ENCODE measurements at places on chromosomes 2 and 18.

- no peak for DNase-seq
Observed at GRCh38 chr2:133012847-133013734, 343.1 kb upstream of the LYPD1 start.

- DNase-seq: no peak
Observed at GRCh38 chr2:6992794-6993228, 75.6 kb downstream of the RNF144A start.

DNA sequence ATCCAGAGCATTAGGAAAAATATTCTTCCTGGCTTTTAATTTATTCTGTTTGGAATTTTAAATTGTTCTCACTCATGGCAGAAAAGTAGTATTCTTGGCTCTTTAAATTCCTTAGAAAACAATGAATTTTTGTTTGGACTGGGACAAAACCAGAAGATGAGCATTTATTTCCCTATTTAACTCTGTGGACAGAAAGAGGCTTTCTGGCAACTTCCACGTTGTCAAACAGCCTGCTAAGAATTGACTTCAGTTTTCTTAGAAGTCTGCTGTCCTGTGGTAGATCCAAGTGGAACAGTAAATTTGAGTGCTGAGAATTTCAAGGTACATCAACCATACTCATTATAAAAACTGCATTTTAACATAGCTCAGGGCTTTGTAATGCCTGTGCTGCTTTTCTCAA, 83.8 kb downstream of the MGAT5 start:
- DNase-seq: no peak

DNA sequence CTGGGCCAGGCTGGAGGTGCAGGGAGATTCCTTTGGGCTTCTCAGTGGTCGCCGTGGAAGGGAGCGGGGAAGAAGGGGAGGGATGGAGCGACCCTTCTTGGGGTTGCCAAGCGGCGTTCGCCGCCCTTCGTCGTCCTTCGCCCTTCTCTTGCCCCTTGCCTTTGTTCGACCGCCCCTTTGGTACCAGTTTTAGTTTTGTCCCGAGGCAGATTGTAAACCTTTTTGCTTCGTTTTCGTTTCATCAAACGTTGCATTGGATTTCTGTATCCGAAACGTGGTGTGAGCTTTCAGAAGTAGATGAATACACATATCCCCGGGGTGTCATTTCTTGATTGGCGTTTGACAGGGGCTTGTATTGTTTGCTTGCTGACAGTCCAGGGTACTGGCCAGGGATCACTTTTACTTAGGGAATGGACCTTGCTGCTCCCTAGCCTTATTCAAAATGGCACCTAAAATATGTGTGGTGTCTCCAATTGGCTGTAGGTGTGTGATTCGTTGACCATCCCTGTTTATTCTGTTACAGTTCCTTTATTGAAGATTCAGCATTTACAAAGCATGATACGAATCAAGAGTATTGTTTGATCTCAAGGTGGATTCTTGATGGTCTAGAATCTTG, 788 bp downstream of the USP14 start:
- DNase-seq: no peak

- DNase-seq: no peak
Observed at GRCh38 chr2:205733648-205734047, 51.3 kb downstream of the NRP2 start.

DNA sequence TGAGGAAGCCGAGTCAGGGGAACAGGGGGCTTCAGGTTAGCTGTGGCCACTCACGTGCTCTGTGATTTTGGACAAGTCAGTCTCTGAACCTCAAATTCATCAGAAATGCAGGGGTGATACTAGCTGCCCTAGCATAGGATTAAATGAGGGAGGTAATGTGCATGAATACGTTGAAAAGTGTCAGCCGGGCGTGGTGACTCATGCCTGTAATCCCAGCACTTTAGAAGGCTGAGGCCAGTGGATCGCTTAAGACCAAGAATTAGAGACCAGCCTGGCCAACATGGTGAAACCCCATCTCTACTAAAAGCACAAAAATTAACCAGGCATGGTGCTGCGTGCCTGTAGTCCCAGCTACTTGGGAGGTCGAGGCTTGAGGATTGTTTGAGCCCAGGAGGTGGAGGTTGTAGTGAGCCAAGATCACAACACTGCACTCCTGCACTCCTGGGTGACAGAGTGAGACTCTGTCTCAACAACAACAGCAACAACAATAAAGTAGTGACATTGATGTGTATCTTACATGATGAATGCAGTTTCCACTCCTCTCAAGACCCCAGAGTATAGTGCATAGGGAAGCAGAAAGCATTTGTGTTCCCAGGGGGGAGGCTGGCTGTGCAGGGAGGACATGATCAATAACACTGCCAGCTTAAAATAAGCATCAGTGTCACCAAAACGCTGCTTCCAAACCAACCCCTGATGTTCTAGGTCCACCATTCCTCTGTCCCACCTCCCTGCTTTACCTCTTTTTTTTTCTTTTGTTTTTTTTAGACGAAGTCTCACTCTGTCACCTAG, 68.8 kb downstream of the HNRNPLL start:
- no peak for DNase-seq

DNA sequence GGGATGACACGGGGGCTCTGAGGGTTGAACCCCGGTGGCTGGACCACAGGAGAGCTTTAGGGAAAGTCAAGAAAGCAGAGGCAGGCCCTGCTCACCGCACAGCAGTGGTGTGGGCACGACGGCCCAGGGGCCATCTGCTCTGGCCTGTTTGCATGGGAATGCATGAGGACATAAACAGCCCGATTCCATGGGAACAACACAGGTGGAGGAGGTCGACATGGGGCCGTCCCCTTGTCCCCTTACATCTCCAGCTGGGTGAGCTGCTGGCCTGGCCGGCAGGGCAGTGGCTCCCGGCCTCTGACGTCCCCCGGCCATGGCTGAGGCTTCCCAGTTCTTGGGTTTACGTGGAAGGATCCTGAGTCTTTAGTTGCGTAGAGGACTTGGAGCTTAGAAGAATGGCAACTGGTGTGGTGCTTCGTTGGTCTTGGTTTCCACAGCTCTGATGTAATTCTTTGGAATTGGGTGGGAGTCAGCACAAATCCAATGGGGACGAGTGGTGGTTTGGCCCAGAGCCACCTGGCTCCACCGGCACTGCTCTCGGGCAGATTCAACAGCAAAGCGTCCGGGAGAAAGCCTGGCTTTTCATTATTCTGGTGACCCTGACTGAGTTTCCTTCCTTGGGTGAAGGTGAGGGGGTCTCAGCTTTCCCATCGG, 98.3 kb upstream of the HDAC4 start:
- no peak for DNase-seq

- DNase-seq: no peak
Observed at GRCh38 chr2:236605345-236605734, 35.7 kb downstream of the ACKR3 start.

DNA sequence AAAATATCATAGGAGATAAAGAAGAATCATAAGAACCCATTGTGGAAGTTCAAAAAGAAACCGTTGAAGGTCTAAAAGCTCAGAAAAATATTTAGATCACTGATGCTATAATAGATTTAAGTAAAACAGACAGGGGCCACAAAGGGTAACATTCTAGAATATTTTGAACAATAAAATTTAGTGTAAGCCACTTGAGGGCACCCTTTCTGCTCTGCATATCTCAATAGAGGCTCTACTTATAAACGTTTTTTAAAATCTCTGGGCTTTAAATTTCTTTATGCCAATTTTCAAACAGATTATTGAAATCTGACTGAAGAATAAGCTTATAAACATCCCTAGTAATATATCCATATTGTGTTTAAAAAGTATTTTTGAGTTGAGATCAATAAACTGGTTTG, 57.6 kb upstream of the IL1RL1 start:
- no peak for DNase-seq

DNA sequence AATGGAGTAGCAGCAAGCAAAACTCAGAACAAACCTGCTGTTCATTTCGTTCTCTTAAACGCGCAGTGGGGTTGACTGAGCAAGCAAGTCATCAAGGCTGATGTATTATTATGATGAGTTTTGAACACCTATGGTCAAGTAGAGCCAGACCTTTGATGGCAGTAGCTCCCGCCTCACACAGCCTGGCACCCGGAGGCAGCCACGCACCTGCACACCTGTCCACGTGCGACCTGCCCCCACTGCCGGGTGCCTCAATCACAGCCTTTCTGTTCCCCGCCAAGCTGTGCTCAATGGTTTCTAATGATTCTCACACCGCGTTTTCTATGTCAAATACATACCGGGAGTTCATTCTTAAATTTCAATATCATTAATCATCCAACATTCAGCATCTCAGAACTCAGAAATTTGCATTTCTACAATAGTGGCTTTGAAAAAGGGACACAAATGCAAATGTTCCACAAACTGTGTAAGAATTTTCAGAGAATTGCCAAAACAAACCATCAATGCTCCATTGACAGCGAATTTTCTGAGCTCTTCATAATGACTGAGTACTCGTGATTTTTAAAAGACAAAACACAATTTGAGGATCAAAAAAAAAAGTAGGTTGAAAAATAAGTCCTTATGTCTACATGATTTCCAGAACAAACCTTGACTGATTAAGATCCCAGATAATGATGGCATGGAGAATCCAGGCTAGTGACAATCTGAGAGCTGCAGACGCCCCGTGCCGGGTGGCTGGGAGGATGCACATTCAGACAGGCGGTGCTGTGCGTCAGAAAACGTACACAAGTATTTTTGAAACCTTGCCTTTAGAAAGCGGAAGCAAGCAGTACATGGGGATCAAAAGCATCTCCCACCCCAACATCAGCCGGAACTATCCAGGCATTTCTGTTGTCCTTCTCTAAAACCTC, 56.6 kb downstream of the HDAC4 start:
- no peak for DNase-seq

DNA sequence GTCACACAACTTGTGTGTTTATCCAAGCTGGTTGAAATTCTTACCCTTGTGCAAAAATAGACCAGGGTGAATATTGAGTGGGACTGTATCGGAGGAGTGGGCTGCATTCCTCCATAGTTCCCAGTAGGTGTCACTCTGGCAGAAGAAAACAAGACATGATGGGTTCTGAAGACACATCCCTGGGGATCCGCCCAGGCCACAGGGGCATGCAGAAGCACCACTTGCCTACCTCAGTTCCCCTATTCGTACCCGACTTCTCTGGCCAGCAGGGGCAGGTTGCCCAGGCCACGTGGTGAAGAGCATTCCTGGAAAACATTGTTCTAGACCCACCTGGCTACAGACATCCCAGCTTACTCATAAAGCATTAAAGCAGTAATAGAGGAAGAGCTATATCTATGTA, 168.2 kb downstream of the FAM210A start:
- DNase-seq: no peak

DNA sequence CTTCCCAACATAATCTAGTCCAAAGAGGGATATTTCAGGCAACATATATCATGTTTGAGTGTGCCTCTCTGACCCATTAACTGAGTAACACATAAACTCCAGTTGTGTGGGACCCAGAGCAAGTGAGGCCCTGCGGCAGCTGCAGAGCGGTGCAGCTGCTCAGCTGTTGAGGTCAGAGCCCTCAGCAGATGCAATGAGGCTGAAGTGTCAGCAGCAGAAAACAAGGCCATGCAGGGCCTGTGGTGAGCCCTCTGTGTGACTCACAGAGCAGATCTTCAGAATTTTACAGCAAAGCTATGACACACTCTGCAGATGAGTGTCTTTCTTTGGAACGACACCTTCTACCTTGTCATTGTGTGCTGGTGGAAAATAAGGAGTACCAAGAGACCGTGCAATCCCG, 168.5 kb downstream of the CBLN2 start:
- peak; percentile 5 for DNase-seq

DNA sequence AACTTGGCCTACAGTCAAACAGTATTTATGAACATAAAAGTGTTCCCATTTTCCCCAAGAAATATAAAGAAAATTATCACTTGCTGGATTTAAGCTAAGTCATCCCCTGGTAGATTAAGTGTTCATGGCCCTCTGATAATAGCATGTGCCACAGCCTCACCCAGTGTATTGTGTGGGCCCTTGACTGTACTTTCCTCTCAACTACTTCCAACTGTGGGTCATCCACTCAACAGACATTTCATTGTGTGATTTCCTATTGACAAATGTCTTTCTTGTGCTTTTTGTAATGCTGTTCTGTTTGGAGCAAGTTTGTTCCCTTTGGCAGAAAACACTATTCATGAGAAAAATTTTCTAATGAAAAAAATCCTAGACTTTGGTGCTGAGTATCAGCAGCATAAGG, 48.4 kb upstream of the TMEM17 start:
- DNase-seq: no peak

DNA sequence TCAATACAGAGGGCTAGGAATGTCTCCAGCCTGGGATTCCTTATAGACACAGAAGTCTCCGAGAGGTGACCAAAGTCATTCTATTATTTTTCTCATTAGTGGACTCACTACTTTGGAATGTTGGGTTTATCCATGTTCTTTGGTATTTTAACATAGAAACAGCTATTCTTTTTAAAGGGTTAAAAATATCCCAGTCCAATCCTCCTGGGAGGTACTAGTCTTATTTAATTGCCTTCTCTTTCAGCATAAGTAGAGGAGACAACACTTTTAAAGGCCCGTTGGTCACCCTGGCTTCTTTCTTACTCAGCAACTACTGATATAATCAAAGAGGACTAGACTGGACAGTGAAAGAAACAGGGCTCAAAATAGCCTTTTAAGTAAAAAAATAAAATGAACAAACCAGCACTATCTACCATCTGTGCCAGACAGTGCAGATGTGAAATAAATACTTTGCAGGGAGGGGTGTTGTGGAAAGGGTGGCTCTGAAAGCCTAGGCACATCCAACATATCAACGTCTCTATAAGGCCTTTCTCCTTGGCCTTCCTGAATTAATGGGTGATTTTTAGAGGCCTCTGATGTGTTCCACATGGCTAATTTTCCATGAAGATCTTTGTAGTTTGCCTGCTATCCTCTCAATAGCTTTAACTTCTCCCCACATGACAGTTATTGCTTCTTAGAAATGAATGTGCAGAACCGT, 334.4 kb upstream of the THUMPD2 start:
- DNase-seq: no peak

DNA sequence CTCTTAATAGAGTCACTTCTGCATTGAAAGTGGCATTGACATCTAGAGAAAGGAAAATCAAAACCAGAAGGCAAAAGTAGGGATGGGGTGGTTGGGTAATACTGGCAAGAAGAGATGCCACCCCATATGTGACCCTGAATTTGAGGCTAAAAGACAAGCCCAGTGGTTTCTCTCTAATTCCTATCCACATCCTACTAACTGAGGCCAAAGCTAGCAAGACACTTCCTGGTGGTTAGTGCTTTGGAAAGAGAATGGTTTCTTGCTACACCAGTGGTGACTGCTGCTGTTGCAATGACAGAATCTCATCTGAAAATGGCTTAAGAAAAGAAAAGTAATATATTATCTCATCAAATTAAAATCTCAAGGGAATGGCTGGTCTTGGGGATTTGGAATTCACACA, 640.6 kb downstream of the EPHA4 start:
- no peak for DNase-seq
